Brain pericyte (primary cell): ENCODE measurements at places on chromosomes 6 and 20.

- DNase-seq: no peak
Observed at GRCh38 chr6:16760516-16761470, at the start of gene ATXN1. ATXN1 (minus strand) TSS chr6:16761460.

- DNase-seq: no peak
Observed at GRCh38 chr6:35015996-35016395, 125.1 kb downstream of the TCP11 start.

DNA sequence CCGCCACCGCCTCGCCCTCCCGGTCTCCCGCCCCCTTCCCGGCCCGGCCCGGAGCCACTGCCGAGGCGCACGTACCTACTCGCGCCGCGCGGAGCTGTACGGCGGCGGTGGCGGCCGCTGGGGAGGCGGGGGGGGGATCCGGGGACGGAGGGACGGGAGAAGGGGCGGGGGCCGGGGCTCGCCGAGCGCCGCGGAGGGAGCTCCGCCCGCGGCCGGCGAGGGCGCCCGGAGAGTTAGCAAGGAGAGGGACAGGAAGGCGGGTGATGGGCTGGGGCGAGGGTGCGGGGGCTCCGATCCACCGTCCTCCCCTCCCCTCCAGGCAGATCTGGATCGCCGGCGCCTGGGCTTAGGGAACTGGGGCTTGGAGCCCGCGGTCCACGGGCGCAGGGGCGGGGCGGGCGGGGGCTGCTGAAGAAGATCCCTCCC lies 548 bp upstream of the TMEM74B start:
- no peak for DNase-seq

DNA sequence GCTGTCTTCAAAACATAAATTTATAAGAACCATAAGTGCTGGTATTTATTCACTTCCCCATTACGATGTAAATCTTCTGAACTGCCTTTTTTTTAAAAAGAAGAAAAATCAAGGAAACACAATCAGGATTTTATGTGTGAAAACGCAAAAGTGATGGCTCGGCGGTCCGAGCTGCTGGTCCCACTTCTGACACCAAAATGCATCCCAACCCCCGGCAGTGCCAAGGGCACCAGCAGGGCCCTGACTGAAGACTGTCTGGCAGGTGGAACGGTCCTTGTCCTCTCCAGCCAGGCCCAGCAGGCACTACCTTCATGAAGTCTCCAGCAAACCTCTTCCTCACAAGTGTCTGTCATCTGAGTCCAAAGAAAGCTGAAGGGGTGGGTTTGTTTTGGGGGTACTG lies 41.2 kb downstream of the TBC1D7 start:
- DNase-seq: no peak

GRCh38 chr6:35343092-35343834 lies 905 bp downstream of the PPARD start:
- no peak for DNase-seq

- DNase-seq: no peak
Observed at GRCh38 chr6:148530394-148530953, 187.8 kb downstream of the SASH1 start.

DNA sequence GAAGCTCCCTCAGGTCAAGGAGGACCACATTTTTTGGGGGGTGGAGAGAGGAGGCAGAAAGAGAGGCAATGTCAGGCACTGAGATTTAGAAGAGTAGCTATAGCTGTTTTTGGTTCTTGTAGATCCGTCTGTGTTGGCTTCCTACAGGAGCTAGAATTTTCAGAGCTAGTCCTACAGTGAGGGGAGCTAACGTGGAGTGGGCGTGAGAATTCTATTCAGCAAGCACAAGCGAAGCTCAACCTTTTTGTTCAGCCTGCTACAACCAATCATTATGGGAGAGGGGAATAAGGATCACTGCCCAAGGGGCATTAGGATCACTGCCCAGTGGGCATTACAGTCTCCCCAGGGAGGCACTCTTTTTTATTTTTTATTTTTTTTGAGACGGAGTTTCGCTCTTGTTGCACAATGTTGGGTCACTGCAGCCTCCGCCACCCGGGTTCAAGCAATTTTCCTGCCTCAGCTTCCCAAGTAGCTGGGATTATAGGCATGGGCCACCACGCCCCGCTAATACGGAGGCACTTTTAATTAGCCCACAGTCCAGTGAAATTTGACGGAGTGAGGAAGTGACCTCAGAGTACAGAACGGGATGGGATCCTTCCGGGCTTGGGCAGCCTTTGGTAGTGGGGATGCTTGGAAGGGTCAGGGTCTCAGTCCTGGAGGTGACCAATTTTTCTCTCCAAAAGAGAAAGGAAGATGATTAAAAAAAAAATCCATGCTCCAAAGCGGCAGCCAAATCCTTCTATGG lies 1.1 kb upstream of the PANK2 start:
- DNase-seq: no peak

- DNase-seq: no peak
Observed at GRCh38 chr6:28117386-28118050, 6.9 kb upstream of the ZSCAN16 start.

DNA sequence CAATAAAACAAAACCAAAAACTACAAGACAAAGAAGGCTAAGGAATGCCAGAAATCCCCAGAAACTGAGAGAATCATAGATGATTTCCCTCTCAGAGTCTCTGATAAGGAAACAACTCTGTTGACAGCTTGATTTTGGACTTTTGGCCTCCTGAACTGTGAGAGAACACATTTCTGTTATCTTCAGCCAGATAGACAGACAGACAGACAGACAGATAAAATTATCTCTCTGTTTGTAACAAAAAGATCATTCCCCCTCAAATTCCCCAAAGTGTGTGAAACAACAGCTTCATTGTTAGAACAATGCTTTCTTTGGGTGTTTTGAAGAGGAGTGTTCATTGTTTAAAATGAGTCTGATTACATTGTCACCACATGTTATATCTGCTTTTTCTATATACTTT lies 148.2 kb downstream of the BCKDHB start:
- no peak for DNase-seq

GRCh38 chr20:51348876-51349275 lies 193.6 kb downstream of the NFATC2 start:
- no peak for DNase-seq

GRCh38 chr20:36854348-36855240 lies 21.3 kb upstream of the TLDC2 start:
- DNase-seq: no peak

- DNase-seq: no peak
Observed at GRCh38 chr6:149428606-149429005, 28.5 kb downstream of the SUMO4 start.
